AG10803 (cell line): ENCODE measurements at places on chromosomes 3 and 15.

DNA sequence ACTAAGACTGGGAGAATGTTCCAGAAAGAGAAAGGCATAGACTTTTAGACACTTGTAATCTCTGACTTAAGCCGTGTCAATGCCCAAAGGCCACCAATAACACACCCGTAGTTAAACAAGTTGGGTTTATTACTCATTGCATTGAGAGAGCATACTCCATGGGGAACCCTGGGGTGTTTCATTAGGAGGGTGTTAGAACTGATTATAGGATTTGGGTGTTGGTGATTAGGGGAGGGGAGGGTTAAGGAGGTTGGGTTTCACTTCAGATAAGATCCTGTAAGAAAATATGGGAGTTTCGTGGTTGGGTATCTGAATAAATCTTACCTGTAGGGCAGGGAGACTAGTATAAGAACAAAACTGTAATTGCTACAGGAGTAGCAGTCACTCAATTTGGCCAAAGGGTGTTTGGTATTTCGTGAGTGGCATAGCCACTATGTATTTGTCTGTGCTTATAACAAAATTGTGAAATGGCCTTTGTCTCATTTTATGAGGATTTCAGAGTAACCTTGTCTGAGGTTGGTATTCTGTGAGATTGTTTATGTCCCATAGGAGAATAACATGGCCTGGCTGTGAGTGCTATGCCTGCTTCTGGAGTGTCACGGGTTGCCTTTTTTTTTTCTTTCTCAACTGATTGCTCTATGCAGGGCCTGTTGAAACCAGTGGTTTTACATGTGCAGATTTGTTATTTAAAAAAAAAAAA lies 2.9 kb downstream of the HACD3 start:
- no peak for DNase-seq

DNA sequence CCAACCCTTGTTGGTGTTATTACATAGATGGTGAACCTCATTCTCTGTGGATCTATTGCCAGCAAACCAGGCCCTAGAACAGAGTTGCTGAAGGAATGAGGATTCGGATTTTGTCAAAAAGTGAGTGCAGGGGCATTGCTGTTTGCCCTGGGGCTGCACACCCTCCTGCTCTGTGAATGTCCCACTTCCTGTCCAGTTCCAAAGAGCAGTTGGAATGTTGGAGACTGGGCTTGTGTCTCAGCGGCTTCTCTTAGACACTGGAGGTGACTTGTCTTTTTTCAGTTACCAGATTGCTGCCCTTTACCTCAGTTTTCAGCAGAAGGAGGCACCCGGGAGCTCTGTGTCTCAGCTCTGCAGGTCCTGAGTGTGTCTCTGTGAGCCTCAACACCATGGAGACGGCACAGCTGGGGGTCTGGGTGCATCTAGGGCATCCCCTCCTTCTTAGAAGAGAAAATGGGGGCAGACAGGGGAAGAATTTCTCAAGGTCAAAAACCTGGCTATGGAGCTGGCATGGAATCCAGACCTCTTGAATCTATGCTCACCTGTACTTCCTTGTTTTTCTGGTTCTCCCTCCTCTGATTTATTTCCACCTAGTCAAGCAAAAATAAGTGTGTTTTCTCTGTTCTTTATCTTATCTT lies 46.3 kb downstream of the LIMD1 start:
- DNase-seq: no peak

- no peak for DNase-seq
Observed at GRCh38 chr3:21738935-21739702, 11.9 kb downstream of the ZNF385D start.

DNA sequence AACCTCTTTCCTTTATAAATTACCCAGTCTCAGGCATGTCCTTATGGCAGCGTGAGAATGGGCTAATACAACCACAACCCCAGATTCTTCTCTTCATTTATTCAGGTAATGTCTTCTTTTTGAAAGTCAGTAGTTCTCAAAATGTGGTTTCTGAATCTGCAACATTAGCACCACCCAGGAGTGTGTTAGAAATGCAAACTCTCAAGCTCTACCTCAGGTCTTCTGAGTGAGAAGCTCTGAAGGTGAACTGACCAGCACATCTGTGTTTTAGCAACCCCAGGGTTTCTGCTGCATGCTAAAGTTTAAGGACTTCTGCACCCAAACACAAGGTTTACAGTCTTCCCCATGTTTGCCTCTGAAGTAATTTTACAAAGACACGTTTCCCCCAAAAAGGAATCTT lies 22.3 kb upstream of the TRIM59 start:
- no peak for DNase-seq

DNA sequence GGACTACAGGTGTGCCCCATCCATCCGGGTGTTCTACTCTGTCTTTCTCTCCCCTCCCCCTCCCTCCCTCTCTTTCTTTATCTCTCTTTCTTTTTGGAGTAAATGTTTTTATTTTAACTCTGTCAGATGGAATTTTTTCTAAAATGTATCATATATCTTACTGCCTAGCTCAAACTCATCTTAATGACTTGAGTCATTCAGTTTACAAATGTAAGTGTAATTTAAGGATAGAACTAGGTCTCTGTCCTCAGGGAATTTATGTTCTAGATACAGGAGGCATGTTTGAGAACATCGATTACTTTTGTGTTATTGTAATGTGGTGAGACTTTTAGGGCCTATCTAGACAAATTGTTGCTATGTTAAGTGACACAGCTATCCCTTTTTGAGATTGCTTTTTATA lies 3.5 kb downstream of the TBC1D23 start:
- DNase-seq: no peak

GRCh38 chr3:161035711-161036110 lies 69.4 kb downstream of the B3GALNT1 start:
- DNase-seq: peak; percentile 16

DNA sequence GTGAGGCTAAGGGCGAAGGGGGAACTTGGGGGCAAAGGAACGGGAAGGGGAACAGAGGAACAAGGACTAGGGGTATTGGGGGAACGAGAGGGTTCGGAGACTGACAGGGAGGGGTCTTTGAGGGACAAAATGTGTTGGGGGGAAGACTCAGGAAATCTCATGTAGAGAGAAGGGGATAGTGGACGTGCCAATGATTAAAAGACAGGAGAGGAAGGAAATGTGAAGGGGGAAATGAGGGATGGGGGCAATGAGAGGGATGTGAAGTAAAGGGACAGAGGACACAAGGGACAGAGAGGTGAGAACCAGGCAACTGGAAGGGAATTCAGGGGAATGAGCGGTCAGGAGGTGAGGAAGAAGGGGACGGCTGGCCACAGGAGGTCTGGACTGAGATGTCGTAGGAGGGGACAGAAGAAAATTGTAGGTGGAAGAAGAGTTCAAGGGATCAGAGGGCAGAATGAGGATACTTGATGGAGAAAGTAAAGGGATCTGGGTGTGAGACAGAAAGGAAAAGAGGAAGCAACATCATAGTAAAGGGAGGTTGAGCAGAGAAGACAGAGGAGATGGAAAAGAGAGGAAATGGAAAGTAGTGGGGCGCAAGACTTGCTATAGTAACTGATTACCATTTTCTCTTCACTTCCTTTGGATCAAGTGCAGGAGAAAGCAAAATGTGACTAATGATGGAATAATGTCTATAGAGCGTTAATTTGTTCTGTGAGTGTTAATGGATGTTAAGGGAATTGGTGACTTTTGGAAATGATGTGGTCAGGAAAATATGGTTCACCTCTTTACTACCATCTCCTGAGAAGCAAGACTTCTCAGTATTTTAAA lies 749 bp downstream of the RAB8B start:
- DNase-seq: no peak

DNA sequence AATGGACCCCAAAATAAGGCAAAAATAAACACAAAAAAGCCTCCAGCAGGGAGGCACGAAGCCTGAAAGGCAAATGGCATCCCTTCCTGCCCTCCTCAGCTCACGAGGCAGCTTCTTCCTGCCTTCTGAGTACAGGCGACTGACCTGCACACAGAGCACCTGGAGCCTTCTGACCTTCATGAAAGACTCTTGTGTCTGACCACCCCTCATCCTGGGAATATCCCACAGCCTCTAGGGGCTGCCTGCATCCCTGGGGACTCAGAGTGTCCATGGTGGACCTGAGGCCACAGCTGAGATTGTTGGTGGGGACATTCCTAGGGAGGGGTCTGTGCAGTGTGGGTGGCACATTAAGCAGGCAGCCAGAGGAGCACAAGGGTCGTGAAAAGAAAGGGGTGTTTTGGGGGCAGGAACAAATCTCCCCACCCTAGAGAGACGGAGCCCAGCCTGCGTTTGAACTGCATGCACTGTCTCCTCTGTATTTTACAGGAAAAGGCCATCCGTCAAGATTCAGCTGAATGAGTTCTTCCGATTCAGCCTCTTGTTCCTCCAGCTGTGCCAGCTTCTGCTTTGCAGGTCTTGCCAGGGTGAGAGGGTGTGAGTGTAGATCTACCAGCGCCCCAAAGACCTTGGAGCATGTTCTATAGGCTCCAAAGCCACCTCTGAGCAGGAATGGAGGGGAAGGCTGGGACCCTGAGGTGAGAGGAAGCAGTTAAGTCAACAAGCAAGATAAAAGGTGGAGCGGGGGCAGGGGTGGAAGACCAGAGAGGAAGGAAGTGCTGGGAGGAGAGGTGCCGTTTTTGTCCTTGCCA lies 80.4 kb upstream of the MEF2A start:
- DNase-seq: no peak

- no peak for DNase-seq
Observed at GRCh38 chr15:51424780-51425179, 83.3 kb downstream of the GLDN start.

GRCh38 chr3:536417-536813 lies 339.9 kb downstream of the CHL1 start:
- DNase-seq: no peak

DNA sequence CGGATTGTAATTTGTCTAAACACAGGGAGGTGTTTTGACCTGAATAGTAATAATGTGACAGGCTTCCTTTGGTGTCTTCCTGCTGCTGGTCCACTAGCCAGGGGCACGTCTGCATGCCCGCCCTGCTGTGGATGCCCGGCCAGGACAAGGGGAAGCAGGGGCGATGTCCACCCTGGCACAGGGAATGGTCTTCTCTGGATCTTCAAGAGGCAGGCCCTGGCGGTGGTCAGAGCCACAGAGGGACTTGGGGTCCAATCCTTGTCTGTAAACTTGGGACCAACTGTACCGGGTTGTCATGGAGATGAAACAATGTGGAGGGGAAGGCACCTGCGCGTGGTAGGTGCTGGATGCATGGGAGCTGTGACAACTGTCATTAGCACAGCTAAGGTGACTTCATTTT lies 134.1 kb downstream of the RPLP1 start:
- DNase-seq: no peak

- no peak for DNase-seq
Observed at GRCh38 chr3:160879859-160880258, 123.8 kb downstream of the PPM1L start.

DNA sequence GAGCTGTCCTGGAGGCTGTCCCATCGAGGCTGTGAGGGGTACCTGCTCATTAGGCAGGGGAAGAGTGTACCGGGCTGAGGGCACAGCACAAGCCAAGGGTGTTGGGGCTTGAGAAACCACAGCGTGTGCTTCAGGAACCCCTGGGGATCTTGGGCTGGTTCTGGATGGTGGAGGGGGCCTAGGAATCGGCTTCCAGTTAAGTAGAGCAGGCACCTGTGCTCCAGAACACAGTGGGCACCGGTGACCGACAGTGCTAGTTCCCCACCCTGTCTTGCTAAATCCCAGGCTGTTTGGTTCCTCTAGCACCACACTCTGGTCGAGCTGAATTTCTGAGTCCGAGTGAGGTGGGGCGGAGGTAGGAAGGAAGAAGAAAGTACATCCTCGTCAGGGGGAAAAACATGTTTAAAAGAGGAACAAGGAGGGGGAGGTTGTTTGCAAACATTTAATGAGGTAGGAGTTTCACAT lies 29.1 kb downstream of the SLC6A6 start:
- DNase-seq: no peak

DNA sequence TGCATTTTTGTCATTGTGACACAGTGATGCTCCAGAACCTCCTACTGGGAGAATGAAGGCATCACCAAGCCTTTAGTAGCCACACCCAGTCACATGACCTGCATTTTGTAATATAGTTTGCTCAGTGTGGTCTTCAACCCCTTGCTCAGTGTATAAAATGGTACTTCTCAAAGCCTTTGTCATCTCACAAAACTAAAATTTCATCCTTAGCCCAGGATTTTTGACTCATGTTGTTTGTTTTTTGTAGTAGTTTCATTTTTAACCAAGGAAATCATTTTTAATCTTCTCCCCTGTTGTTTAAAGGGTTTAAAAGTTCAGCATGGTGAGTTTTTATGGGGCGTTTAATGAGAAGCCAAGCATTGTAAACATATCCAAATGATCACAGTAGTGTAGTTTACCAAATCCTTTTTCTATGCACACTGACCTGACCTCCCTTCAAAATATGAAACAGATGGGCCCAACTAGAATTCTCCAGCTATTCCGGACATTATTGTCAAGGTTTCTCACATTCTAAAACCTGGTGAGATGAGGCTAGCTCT lies 123.5 kb upstream of the IL12A start:
- peak; percentile 63 for DNase-seq

GRCh38 chr15:64619880-64620839 lies 155.2 kb downstream of the RBPMS2 start:
- peak; percentile 73 for DNase-seq

DNA sequence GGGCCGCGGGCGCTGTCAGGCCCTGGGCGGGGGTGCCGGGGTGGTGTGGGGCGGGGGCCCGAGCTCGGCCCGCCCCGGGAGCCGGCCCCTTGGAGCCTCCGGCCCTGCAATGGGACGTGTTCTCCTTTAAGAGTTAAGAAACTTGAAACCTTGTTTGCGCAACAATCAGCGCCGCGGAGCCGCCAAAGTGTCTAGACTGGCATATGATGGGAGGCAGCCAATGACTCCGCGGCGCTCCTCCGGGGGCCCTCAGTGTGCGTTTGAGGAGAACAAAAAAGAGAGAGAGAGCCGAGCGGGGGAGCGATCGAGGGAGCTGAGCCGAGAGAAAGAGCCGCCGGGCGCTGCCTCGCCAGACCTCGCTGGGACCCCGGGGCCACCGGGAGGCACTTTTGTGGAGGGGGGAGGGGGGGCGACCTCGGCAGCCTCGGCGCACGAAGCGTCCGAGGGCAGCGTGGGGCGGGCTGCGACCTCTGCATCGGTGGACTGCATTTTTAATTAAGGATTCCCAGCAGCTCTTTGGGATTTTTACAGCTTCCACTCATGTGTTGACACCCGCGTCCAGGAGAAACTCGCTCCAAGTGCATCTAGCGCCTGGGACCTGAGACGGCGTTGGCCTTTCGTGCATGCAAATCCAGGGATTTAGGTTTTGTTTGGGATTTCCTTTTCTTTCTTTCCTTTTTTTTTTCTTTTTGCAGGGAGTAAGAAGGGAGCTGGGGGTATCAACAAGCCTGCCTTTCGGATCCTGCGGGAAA lies at the start of gene SMAD6:
TSS of gene SMAD6 (plus strand) at position 202 of the 752 bp plus-strand sequence. CDS start 1,023 bp downstream, outside the sequence.
- peak; percentile 99 for DNase-seq

DNA sequence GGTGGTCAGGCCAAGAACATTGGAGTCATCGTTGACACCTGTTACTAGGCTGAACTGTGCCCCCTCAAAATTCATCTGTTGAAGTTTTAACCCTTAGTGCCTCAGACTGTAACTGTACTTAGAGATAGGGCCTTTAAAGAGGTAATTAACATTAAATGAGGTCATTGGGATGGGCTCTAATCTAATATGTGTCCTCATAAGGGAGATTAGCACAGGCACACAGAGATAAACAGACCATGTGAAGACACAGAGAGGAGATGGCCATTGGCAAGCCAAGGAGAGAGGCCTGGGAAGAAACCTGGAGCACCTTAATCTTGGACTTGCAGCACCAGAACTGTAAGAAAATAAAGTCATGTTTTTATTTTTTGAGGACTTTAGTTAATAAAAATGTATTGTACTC lies 59.6 kb downstream of the PLCL2 start:
- no peak for DNase-seq

GRCh38 chr3:10527295-10528001 lies 22.1 kb upstream of the ATP2B2 start:
- DNase-seq: no peak
